Activated CD4-positive, alpha-beta T cell treated with anti-CD3 and anti-CD28 coated beads for 48 hours (primary cell): ENCODE measurements at places on chromosomes 4 and X.

DNA sequence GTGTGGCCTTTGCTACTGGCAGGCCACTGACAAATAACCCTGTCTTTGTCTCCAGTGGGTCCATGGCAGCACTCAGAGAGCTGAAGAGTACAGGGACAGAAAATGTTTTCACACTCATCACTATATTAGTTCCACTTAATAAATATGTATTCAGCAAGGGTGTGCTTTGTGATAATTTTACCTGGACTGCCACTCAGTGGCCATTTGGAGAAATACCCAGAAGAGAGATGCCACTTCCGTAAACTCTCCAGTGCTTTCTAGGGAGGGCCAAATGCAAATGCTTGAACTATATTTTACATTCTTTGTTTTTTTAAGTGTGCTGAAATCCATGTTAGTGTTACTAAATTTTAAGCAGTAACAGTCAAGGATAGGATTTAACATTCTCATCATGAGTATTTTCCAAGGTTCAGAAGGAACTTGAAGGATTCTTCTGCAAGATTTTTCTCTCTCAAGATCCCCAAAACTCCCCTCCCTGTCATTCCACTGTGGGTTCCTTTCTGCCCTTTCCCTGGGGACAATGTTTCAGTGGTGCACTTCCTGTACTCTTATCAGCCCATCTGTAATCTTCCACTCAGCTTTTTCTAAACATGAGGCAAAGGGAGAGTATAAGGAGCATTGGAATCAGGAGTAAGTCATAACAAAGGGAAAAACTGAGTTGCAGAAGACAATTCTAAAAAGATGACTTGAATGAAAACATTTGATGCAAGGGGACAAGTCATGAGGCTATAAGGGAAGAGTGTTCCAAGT is 46.0 kb downstream of the TFDP3 start:
- no peak for DNase-seq

DNA sequence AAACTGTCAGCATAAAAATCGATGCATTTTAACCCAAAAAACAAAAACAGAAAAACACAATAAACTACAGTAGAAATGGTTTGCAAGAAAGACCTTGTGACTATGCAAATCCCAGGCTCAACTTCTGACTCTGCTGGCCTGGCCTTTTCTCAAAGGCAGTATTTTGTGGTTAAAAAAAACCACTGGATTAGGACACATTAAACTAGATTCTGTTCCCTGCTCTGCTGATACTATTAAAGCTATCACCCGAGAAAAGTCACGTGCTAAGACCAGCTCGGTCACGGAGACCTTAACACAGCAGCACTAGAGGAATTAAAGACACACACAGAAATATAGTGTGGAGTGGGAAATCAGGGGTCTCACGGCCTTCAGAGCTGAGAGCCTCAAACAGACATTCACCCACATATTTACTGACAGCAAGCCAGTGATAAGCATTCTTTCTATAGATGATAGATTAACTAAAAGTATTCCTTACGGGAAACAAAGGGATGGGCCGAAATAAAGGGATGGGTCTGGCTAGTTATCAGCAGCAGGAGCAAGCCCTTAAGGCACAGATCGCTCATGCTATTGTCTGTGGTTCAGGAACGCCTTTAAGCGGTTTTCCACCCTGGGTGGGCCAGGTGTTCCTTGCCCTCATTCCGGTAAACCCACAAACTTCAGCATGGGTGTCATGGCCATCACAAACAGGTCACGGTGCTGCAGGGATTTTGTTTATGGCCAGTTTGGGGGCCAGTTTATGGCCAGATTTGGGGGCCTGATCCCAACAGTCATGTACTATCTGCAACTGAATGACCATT is 16.1 kb downstream of the CBR4 start:
- DNase-seq, result no peak

- no peak for DNase-seq
Observed at GRCh38 chr4:87053802-87054767, 119.3 kb downstream of the AFF1 start.

- DNase-seq, result no peak
Observed at GRCh38 chr4:6493658-6494304, 21.4 kb upstream of the PPP2R2C start.

DNA sequence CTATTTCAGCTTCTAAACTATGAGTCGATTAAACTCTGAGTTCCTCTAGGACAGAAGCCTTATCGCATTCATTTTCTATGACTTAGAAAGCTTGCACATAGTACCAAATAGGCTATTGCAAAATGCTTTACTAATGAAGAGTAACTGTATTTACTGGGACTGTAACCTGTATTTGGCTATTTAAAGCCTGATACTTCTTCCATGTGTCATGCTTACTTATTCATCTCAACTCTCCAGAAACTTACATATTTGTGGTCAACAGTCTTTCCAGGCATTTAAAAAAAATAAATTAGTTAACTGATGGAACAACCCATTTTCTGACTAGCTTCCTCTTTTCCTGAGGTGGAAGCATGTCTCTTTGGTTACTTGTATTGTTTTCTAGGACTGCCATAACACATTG is 467.9 kb downstream of the PCDH11X start:
- DNase-seq, result no peak
